ENCODE measurements at places on chromosomes 3 and 15.

GRCh38 chr3:172133838-172134237 lies 94.5 kb downstream of the FNDC3B start:
- no peak for DNase-seq

- no peak for DNase-seq
Measured at GRCh38 chr3:119924111-119925094, 142.5 kb downstream of the NR1I2 start.

DNA sequence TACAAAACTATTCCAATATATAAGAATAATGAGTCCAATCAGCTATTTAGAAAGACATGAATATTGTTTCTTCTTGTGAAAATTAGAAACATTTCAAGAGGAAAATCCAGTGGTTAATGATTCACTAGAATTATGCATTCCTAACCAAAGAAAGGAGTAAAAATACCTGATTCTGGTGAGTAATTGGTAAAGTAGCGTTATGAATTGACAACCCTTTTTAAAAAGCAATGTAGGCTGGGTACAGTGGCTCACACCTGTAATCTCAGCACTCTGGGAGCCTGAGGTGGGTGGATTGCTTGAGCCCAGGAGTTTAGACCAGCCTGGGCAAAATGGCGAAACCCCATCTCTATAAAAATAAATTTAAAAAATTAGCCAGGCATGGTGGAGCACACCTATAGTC lies 43.3 kb downstream of the TOPAZ1 start:
- DNase-seq: no peak

GRCh38 chr3:133887803-133888703 lies 7.6 kb downstream of the RAB6B start:
- no peak for DNase-seq

- no peak for DNase-seq
Measured at GRCh38 chr3:135412475-135412874, 553.1 kb upstream of the PPP2R3A start.

DNA sequence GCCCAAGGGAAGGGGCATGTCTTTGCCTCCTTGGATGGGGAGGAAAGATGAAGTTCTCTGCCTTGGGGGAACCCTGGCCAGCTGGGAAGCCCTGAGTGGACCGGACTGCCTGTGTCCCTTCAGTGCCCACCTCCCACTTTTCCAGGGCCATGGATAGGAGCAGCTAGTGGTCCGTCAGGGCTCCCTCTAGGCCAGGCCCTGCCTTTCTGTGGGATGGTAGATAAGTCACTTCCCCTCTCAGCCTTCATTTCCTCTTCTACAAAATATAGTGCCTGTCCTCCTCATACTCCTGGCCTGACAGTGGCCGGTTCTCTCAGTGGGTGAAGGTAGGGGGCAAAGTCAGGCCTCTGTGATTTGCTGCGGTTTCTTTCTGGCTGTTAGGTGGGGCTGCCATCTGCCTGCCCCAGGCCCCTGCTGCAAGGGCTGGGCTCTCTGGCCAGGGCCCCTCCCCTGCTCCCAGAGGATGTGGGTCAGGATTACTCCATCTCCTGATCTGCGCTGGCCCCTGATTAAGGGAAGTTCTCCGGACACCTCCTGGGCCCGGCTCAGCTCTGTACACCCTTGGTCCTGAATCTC lies 1.4 kb downstream of the PLEKHO2 start:
- no peak for DNase-seq

- DNase-seq: peak; percentile 67
Measured at GRCh38 chr3:50503504-50504342, at the start of gene CACNA2D2. Gene CACNA2D2 (minus strand): TSS chr3:50503634. CDS start chr3:50503423, 211 bp downstream.

GRCh38 chr3:58824285-58824684 lies 157.7 kb upstream of the FAM3D start:
- DNase-seq: peak; percentile 17

- DNase-seq: no peak
Measured at GRCh38 chr3:11568503-11569155, 75.1 kb downstream of the VGLL4 start.

- peak; percentile 81 for DNase-seq
Measured at GRCh38 chr3:125141596-125142419, 70.7 kb downstream of the SLC12A8 start.

DNA sequence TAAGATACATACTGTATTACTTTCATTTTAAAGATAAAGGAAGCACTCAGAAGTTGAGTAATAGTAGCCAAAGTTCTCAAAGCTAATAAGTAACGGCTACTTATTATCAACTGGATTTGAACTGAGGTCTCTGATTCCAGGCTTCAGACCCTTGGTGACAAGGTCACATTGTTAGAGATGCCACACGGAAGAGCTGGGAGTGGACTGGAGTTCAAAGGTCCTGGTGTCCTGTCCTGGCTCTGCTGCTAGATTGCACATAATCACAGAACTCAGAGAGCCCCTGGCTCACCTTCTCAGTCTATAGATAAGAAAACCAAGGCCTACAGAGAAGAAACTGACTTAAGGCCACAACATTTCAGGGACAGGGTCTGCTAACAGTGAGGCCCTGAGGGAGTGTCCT lies 75.3 kb downstream of the MYLK start:
- no peak for DNase-seq

DNA sequence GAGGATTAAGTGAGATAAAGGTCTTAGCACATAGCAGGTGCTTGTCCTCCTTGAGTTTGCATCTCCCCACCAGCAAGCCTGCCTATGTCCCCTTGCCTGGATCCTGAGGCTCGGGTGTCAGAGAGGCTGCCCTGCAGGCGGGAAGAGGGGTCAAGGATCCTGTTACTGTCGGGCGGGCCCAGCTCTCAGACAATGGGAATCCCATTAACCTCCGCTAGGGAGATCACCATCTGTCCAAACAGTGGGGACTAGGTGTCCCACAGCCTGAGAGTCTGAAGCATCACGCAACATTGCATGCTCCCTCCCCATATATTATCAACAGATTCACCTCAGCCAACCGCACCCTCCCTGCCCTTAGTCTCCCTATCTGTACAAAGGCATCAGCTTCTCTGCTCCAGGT lies 151.4 kb downstream of the FBLN2 start:
- no peak for DNase-seq

- no peak for DNase-seq
Measured at GRCh38 chr15:91950631-91951329, 97.3 kb downstream of the SLCO3A1 start.

DNA sequence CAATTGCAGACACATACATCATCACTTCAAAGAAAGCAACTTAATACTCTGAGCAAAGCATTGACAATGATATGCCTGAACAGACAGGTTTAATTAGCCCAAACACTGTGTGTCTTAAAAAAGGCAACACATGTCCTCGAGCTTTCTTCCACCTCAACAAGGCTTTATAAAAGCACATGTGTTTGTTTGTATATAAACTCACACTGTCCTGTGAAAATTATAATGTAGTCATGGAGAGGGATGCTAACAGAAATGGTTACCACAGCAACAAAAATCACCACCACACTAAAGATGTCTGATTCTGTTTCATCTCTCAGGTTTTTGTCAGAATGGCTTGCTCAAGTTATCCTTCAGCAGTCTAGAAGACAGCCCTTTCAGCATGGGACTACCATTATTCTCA lies 314.7 kb downstream of the MAGI1 start:
- no peak for DNase-seq

GRCh38 chr3:54859184-54859583 lies 68.7 kb downstream of the LRTM1 start:
- DNase-seq: no peak

DNA sequence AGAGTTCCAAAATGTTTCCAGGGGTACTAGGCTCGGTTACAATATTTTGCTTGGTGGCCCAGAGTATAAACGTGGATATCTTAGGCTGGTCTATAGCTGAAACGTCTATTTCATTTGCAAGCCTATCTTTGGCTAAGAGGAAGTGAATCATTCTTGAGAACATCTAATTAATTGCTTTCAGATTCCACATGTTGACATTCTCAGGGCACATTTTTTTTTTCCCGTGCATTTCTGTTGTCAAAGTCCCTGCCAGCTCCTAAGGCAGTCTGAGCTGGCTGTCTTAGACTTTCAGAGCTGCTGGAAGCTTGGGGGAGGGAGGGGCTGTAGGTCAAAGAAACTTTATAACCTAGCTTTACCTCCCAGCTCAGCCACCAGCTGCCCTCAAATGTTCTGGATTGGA lies 23.2 kb upstream of the LAMP3 start:
- no peak for DNase-seq

- no peak for DNase-seq
Measured at GRCh38 chr15:99703603-99704443, 29.4 kb downstream of the LYSMD4 start.

GRCh38 chr3:8201886-8202285 lies 299.7 kb upstream of the LMCD1 start:
- no peak for DNase-seq

GRCh38 chr15:83372434-83372891 lies 74.7 kb upstream of the SH3GL3 start:
- no peak for DNase-seq

DNA sequence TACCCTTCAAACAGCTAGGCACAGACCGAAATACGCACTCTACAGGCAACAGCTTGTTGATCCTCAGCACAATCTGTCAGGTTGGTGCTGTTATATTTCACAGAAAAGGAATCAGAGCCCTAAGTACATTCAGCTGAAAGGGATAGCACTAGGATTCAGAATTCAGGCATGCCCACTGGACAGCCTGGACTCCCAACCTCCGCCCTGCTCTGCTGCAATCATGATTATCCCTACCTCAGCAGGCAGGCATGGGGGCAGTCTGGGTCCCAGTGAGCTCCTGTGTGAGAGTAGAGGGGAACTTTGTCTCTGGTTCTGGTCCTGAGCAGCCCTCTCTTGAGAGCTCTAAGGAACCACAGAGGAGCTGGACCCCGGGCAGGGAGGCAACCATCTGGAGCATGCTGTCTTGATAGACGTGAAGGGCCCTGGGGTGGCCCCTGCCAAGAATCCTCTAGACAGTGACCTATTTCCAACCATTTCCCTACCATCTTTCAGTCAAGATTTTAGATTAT lies 23.4 kb upstream of the NOX5 start:
- DNase-seq: no peak

DNA sequence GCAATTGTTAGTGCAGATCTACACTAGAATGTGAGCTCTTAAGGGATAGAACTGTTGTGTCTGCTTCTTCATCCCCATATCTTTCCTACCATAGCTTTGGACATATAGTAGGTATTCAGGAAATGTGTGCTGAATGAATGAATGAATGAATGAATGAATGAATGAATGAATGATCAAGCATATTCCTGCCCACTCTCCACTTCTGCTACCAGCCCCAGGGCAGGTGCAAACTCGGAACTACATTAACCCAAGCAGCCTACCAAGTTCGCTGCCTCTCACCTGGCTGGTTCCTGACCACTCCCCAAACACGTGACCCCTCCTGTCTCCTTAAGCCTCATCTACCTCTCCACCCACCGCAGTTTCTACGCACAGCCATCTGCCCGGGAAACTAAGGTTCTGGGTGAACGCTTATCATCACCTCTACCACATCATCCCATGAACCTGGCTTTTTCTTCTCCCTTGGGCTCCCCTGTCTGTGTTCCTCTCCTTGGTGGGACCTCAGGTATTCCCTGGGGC lies 26.8 kb downstream of the PAQR5 start:
- DNase-seq: no peak

DNA sequence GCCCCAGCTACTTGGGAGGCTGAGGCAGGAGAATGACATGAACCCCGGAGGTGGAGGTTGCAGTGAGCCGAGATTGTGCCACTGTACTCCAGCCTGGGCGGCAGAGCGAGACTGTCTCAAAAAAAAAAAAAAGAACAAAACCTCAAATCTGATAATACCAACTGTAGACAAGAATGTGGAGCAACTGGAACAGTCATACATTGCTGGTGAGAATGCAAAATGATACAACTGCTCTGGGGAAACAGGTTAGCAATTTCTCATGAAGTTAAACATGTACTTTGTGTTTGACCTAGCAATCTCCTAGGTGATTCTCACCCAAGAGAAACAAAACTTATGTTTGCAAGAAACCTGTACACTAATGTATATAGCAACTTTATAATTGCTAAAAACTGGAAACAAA lies 4.4 kb upstream of the VHL start:
- no peak for DNase-seq

Measured in activated naive CD8-positive, alpha-beta T cell treated with anti-CD3 and anti-CD28 coated beads for 36 hours (primary cell).